ENCODE measurements at places on chromosomes 1 and 21. TPM values are rescaled to one million over a fixed set of nuclear protein-coding genes. Genes with fewer than 3 reads are reported as not detected.
A peak's percentile ranks its signal among the peaks of the same experiment; 100 is the strongest.

GRCh38 chr1:164559342-164560051, 513 bp downstream of the PBX1 start:
- DNase-seq, result peak; percentile 34

GRCh38 chr1:18597160-18598042, 33.2 kb upstream of the PAX7 start:
- peak; percentile 46 for DNase-seq

- DNase-seq, result no peak
Measured at GRCh38 chr1:226764533-226764932, 25.5 kb upstream of the ITPKB start.

DNA sequence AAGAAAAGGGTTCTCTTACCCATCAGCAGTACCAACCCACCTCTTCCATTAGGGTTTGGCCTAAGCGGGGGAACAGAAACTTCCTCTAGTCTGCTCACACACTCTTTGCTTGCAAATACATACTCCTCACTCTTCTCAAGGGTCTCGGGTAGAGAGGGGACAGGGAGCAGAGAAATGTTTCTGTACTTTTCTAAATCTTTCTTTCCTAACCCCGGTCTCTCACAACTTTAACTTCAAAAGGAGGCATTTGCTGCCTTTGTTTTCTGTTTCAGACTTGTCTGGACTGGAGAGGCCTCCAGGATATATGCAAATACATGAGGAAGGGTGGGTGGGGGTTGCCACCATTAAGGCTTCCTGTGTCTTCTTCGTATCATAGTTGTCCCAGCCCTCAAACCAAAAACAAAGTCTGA, 10.5 kb upstream of the LAX1 start:
- no peak for DNase-seq

GRCh38 chr21:16072737-16073136, 343.0 kb downstream of the USP25 start:
- DNase-seq, result no peak

The IQCC gene
- 0.71 TPM for total RNA-seq

DNA sequence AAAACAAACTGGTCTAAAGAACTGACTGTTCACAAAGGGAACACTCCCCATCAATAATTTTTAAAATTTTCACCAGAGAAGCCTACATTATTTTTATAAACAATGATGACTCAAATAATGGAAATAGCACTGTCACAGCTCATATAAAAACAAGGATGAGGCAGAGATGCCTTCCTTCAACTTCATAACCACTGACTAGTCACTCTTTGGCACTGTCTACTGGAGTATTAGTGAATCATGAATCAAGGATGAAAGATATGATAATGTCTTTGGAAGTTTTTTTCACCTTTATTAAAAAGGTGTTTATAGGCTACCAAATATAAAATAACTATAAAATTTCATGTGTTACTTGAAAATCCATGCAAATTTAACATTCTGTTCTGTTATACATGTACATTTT, 316.9 kb downstream of the VAV3 start:
- no peak for DNase-seq

DNA sequence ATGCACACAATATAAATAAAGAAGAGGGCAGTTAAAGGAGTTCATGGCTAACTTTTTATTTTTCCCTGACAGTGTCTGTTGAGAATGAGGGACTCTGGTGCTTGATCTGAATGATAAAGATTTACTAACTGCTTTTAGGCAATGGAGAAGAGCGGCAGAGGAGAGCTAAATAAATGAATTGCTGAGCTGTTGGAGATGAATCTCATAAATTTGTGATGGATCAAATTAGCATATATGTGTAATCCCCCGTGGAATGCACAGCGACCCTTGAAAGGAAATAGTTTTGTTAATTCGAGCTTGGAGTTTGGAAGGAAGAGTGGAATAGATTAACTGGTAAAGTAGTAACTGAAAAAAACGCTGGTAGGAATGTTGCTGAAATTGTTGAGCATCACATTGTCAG, 40.2 kb downstream of the HMCN1 start:
- DNase-seq, result no peak

GRCh38 chr1:207314816-207315215, 6.7 kb upstream of the CD55 start:
- DNase-seq, result no peak

GRCh38 chr1:93595743-93596142, 85.9 kb downstream of the BCAR3 start:
- DNase-seq, result no peak

DNA sequence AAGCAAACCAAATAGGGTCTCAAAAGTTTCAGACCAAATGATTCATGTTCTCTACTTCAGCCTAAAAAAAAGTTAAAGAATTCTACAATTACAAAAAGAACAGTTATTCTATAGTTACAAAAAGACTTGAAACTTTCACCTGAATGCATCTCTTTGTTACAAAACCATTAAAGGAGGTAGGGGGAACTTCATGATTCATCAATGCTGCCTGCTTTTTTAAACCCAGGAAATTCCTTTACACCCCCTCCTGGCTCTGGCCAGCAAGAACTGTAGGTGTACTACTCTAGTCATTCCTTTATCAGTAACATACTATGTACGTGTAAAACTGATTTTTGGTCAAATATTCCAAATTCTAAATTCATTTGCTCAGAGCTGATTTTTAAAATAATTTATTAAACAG, 5.0 kb downstream of the FAF1 start:
- DNase-seq, result no peak

The RIPPLY3 gene
- total RNA-seq, result not detected

Data from left ventricle myocardium inferior (tissue), 1 donor.